ENCODE measurements at places on chromosomes 2 and 18.

- no peak for DNase-seq
These were observed 182.3 kb downstream of the FAM210A start for GRCh38 chr18:13543811-13544732.

DNA sequence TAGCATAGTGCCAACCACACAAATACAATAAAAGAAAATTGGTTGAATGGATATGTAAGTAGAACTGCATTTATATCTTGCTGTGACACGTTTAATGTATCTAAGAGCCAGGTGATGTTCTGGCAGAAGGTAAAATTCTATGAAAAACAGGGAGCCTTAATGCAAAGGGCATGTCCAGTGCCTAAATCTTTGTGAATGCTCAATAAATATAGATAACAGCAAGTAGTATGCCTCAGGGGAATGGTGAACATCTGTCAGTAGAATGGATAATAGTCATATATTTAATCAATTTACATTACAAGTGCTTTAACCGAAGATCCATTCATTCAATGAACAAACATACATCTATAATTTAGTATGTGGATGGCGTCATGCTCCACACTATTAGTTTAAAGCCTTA lies 43.7 kb upstream of the NYAP2 start:
- DNase-seq: no peak

- DNase-seq: no peak
These were observed 109.7 kb upstream of the GLI2 start for GRCh38 chr2:120625865-120626560.

DNA sequence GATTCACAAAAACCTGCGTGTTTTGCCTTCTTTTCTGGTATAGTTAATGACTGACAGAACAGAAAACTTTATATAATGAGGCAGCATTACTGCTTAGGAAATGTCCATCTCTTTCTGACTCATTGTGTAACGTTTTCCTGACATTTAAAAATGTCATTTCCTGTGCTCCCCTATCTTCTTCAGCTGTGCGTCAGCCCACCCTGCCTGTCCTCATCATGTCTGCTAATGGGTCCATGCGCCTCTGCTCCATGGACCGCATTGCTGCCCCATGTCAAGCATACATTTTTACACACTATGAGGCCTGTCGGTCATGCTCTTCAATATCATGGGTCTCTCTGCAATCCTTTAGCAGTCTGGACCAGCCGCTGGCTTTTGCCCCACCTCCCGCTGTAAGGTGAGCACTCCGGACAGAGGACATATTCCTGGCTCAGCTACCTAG lies 234.3 kb downstream of the CDCA7 start:
- DNase-seq: no peak

DNA sequence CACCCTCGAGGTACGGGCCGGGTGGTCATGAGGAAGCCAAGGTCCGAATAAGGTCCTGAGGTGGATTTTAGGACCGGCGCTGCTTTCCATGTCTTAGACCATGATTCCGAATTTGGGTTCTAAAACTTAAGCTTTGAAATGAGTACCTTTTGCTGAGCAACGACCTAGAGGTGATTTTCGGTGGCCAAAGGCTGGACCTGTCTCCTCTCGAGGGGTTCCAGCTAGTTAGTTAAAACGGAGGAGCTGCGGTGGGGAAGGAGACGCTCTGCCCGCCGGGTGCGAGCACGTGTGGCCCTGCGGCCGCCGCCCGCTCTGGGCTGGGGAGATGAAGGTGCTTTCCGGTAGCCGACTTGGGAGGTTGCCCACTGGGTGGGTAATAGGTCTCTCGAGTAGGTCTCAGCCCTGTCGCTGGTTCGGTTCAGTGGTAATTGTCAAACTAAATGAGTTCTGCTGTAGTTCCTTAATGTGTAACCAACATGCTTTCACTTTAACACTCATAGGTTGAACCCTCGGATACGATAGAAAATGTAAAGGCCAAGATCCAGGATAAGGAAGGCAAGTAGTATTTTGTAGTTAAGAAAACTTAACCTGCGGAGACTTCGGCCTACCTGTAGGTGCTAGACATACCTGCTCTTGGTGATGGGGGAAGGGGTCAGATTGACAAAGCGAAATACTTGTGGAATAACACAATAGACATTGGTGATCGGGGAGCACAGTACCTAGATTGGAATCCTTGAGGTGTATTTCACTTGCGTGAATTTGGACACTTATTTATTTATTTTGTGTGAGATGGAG lies 572 bp downstream of the RPS27A start:
- DNase-seq: peak; percentile 65

- no peak for DNase-seq
These were observed 48.8 kb upstream of the PLB1 start for GRCh38 chr2:28447086-28447485.

- DNase-seq: no peak
These were observed 72.3 kb upstream of the PSME4 start for GRCh38 chr2:54042897-54043620.

GRCh38 chr2:216632952-216633615 lies at the start of gene IGFBP2:
TSS of gene IGFBP2 (plus strand) at chr2:216633420. CDS start at chr2:216633524, 104 bp downstream.
- peak; percentile 59 for DNase-seq

GRCh38 chr2:69936906-69937305 lies 22.0 kb downstream of the MXD1 start:
- DNase-seq: no peak

- DNase-seq: no peak
These were observed 320.5 kb upstream of the ZNF521 start for GRCh38 chr18:25672490-25672889.

GRCh38 chr2:23823863-23824262 lies 103.1 kb downstream of the ATAD2B start:
- no peak for DNase-seq

- DNase-seq: no peak
These were observed 26.6 kb downstream of the SPTBN1 start for GRCh38 chr2:54482715-54483114.

DNA sequence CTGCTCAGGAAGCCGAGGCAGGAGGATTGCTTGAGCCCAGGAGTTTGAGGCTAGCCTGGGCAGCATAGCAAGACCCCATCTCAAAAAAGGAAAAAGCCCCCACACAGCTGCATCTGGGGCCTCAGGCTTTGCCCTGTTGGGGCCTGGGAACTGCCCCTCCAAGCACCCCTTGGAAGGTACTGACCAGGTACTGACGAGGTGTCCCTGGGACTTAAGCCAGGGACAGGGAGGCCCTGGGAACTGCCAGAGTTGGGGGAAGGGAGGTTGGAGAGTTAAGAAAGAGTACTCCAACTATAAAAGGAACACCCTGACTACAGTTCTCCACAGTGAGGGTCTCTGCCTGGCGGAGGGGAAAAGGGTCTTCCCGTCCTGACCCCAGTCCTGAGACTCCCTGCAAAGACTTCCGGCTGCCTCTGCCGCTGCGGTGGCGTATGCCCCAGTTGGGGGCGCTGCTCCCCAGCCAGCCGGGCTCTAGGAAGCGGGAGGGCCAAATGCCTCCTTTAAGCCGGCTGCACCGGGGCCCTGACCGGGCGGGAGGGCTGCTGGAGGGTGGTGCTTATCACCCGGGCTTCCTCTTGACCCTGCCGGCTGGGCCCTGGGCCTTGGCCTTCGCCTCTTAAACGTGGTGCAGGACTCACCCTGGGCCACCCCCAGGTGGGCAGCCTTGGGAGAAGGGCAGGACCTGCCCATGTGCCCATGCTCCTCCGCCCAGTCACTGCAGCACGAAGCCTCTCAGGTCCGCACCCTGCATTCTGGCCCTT lies 12.8 kb downstream of the SLC30A3 start:
- DNase-seq: no peak

GRCh38 chr2:148046802-148047201 lies 25.9 kb downstream of the MBD5 start:
- DNase-seq: no peak

- DNase-seq: peak; percentile 46
These were observed 100.9 kb downstream of the DPP10 start for GRCh38 chr2:114543236-114543766.

DNA sequence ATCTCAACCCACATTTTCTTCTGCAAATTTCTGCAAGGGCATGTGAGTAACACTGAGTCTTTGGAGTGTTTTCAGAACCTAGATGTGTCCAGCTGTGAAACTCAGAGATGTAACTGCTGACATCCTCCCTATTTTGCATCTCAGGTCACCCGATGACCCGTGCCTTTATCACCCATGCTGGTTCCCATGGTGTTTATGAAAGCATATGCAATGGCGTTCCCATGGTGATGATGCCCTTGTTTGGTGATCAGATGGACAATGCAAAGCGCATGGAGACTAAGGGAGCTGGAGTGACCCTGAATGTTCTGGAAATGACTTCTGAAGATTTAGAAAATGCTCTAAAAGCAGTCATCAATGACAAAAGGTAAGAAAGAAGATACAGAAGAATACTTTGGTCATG lies 8.0 kb downstream of the UGT1A1 start:
- DNase-seq: no peak

- no peak for DNase-seq
These were observed 13.2 kb upstream of the MARCHF4 start for GRCh38 chr2:216385478-216385877.

- DNase-seq: no peak
These were observed 270.4 kb downstream of the ARHGAP15 start for GRCh38 chr2:143399631-143400069.

GRCh38 chr18:3494245-3494526 lies 44.2 kb downstream of the TGIF1 start:
- DNase-seq: no peak

DNA sequence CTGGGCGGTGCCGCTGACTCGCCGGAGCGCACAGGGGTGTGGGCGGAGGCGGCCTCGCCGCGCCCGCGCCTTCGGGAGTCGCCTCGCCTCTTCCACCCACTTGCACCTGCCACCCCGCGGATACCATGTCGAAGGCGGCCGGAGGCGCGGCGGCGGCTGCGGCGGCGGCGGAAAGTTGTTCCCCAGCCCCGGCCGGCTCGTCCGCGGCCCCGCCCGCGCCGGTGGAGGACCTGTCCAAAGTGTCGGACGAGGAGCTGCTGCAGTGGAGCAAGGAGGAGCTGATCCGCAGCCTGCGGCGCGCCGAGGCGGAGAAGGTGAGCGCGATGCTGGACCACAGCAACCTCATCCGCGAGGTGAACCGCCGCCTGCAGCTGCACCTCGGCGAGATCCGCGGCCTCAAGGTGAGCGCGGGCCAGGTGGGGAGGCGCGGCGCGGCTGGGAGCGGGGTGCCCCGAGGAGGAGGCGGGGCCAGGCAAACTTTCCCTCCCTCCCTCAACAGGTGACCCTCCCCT lies 766 bp downstream of the CCDC85A start:
- DNase-seq: peak; percentile 15

DNA sequence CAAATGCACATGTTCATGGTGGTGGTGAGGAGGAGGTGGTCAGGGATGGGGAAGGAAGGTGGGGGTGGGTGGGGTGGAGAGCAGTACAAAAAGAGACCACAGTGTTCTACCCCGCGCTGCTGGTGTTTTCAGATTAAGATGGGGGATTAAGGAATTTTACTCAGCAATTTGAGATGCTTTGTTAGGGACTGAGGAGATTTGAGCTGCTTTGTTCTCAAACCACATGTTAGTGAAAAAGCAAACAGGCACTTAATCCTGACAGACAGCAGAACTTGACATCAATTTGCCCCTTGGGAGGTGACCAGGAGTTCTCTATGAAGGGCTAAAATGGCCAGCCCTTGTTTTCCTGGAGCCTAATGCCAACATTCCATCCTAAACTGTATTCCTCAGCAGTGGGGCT lies 244.5 kb downstream of the MEIS1 start:
- DNase-seq: no peak

GRCh38 chr18:34802959-34803358 lies 92.9 kb downstream of the DTNA start:
- DNase-seq: no peak

DNA sequence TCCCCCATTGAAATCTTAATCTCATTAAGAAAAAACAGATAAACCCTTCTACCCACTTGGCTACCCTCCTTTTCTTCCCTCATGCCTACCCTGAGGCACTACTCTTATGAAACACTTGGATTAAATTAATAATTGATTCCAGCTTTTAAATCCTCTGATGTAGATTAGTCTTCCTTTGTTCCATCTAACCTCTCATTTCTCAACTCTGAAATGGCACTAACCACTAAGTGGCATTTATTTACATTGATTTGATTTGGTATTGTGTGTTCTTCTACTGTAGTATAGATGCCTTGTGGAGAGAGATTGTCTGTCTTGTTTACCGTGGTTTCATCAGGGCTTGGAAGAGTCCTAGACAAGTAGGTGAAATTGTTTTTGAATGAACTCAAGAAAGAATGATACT lies 26.7 kb downstream of the ITGA4 start:
- no peak for DNase-seq

DNA sequence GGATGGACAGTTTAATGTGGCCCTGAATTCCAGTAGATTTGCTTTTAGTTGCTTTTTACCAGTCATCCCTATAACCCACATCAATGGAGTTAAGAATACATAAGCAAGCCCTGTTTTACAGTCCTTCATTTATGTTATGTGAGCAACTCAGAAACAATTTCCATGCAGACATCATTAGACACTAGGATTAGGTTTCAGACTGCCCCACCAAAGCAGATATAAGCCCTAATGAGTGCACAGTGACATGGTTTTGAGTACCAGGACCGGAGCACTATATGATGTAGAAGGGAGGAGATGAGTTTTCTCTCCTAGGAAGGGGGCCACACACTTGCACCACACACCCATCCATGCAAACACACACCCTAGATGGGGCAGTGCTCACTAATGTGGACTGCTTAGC lies 15.5 kb downstream of the KCNS3 start:
- no peak for DNase-seq

DNA sequence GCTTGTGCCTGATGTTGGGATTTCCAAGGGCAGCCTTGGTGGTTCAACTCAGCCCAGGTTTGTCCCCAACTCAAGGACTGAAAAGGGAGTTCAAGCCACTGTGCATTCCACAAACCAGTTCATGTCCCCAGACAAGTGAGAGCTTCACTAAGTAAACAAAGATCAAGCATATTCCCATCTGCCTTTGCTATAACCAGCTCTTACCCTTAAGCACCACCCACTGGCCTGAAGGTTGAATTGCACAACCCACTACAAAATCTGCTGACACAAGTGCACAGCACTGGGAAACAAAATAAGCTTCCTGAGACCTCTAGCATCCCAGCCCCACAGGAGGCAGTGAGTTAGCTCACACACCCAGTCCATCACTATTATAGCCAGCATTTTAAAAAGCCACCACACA lies 516.7 kb downstream of the NR4A2 start:
- DNase-seq: no peak

DNA sequence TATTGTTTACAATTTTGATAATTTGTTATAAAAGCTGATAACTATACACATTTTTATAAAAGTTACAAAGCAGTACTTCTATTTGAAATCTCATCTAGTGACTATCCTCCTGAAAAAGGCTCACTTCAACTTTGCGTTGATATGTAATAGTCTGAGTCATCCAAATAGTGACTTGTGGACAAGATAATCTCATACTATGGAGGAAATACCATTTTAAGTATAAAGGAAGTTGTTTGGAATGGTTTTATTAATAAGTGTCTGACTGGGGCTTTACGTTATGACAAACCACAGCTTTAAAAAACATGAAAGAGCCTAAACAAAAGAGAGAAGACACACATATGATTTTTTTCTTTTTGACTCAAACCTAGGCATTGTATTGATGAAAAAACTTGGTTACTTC lies 272.3 kb upstream of the COL3A1 start:
- DNase-seq: no peak

GRCh38 chr2:216516730-216517350 lies 18.2 kb downstream of the RPL37A start:
- DNase-seq: no peak

Measured in left colon (tissue), 2 donors.